CD8-positive, alpha-beta memory T cell (primary cell): ENCODE measurements at places on chromosomes 5 and 9. TPM values are rescaled to one million over a fixed set of nuclear protein-coding genes. Genes with fewer than 3 reads are reported as not detected.

DNA sequence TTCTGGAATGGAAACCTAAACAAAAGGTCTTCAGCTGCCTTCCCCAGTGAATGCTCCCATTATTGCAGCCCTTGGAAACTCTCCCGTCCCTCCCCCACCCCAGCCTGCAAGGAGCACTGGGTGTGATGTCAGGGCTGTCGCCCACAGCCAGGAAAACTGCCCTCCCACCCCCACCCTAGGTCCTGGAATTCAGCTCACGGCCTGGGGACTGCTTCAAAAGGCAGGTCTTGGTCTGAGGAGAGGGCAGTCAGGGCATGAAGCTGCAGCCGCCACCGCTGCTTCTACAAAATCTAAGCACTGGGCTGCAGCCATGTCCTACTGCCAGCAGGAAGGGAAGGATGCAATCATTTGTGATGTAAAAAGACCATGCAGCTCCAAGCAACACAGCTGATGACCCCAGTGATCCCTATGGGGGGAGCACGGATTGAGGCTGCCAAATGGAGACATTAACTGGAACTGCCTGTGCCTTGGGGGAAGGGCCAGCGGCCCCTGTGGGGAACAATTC is 11.4 kb downstream of the GRHPR start:
- H3K4me3 ChIP-seq, result no peak overlapping the region
- DNase-seq, result no peak
- no peak overlapping the region for H3K27ac ChIP-seq
- H3K4me1 ChIP-seq, result no peaks in the 10 kb centered on the region

FREM1 gene
- not detected for total RNA-seq

GRCh38 chr5:167485061-167485774 is 806.2 kb upstream of the WWC1 start:
- H3K27me3 ChIP-seq, result no peaks in the 10 kb centered on the region
- no peaks in the 10 kb centered on the region for H3K4me1 ChIP-seq
- H3K36me3 ChIP-seq, result no peaks in the 10 kb centered on the region
- H3K4me3 ChIP-seq, result no peak overlapping the region
- DNase-seq, result no peak
- no peak overlapping the region for H3K27ac ChIP-seq

DNA sequence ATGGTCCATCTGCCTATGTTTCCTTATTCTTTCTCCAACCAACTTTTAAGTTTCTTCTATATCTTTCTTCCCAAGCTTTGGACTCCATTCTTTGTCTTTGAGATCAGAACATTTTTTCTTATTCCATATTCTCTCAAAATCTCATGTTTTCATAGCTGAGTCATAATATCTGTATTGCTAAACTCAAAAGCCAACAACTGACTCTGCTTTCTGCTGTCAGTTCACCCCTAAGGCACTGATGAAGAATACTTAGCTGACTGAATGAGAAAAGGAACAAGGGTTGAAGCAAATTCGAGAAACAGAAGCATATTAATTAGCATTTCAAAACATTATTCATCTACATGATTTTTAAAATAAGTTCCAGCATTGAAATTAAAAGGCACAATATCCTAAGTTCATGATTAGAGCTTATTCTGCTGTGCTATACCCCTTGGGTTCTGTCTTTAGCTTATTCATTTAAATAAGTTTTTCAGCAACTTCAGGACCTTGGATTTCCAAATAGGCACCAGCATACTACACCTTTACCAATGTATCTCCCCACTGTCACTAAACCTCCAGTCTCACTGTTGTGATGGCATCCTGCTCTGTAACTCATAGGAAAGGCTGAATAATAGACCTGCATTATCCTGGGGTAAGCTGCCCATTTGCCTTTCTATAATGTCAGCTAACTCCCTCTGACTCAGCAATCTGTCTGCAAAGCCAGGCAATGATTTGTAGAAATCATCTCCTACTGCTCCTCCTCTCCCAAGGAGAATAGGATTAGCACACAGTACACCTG is 49.9 kb upstream of the C5orf46 start:
- no peak for DNase-seq
- no peaks in the 10 kb centered on the region for H3K4me1 ChIP-seq
- H3K27me3 ChIP-seq, result no peaks in the 10 kb centered on the region
- H3K27ac ChIP-seq, result no peak overlapping the region
- H3K4me3 ChIP-seq, result no peak overlapping the region
- H3K36me3 ChIP-seq, result no peaks in the 10 kb centered on the region
